ENCODE measurements at places on chromosomes 16 and 17.

DNA sequence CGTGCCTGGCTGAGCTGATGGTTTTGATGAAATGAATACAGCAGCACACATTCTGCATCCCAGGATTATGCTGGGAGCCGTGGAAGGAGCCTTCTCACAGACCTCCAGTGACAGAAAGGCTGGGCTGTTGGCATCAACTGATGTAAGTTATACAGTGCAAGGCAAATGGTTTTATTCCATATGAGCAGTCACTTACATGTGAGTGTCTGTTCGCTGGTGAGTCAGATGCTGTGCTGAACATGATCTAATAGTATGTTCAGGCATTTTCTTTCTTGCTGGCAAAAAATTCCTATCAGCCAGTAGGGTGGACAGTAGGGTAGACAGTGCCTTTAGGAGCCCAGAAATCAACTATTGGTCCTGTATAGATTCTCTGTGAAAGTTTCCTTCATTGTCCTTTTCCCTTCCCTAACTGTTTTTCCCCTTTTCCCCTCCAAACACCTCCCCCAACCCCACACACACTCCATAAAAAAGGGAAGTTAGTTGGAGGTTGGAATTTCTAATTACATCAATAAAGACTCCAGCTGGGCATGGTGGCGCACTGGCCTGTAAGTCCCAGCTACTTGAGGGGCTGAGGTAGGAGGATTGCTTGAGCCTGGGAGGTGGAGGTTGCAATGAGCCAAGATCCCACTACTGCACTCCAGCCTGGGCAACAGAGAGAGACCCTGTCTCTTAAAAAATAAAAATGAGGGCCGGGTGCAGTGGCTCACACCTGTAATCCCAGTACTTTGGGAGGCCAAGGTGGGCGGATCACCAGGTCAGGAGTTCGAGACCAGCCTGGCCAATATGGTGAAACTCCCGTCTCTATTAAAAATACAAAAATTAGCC, 36.2 kb downstream of the LDHD start:
- peak overlapping the region; percentile 88 for H3K27ac ChIP-seq
- H3K36me3 ChIP-seq, result peaks cover 2% of the 10 kb centered on the region
- H3K4me3 ChIP-seq, result no peak overlapping the region
- H3K27me3 ChIP-seq, result no peaks in the 10 kb centered on the region
- H3K4me1 ChIP-seq, result peaks cover 20% of the 10 kb centered on the region

DNA sequence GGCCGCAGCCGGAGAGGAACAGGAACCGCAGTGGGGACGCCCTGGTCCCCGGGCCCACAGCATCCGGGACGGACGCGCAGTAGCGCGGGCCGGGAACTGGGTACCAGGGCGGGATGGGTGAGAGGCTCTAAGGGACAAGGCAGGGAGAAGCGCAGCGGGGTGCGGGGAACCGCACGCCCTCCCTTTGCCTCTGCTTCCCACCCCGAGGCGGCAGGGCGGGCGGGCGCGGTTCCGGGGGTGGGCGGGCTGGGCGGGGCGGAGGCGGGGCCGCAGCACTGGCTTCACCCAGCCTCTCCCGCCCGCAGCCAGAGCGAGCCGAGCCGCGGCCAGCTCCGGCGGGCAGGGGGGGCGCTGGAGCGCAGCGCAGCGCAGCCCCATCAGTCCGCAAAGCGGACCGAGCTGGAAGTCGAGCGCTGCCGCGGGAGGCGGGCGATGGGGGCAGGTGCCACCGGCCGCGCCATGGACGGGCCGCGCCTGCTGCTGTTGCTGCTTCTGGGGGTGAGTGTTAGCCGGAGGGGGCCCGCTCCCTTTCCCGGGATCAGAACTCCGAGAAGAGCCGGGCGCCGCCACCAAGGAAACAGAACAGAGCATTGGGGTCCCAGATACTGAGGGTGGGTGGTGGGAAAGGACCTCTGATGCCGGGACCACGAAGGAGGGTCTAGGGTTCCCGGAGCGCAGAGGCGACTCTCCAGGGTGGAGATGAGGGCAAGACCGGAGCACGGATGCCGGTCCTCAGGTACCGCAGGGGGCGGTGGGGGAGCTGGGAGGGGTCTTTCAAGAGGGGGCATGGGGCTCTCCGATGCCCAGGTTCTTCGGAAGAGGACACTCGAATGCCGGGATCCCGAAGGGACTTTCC, at the start of gene NGFR:
NGFR (plus strand) TSS at position 308 of the 856 bp plus-strand sequence; CDS start at position 433, 125 bp downstream.
- peaks cover 19% of the 10 kb centered on the region for H3K4me1 ChIP-seq
- peak within 1 kb of the TSS; percentile 61 for H3K4me3 ChIP-seq
- peaks cover 38% of the 10 kb centered on the region for H3K27me3 ChIP-seq
- no peak for DNase-seq

GRCh38 chr17:17408236-17408794, 68.5 kb upstream of the MED9 start:
- H3K27me3 ChIP-seq, result peaks cover 27% of the 10 kb centered on the region
- peaks cover 3% of the 10 kb centered on the region for H3K36me3 ChIP-seq
- no peak overlapping the region for H3K4me3 ChIP-seq
- DNase-seq, result no peak

- DNase-seq, result no peak
- H3K27ac ChIP-seq, result no peak overlapping the region
- peaks cover 21% of the 10 kb centered on the region for H3K27me3 ChIP-seq
- H3K4me1 ChIP-seq, result peaks cover 3% of the 10 kb centered on the region
- H3K36me3 ChIP-seq, result no peaks in the 10 kb centered on the region
Measured at GRCh38 chr16:8576141-8577004, 13.9 kb downstream of the TMEM114 start.

Measured in chondrocyte (in vitro differentiated cells).